Adipocyte (in vitro differentiated cells): ENCODE measurements at places on chromosomes 5 and 9.

- DNase-seq, result no peak
Measured at GRCh38 chr5:6556089-6556801, 76.6 kb downstream of the NSUN2 start.

- peak; percentile 85 for DNase-seq
Measured at GRCh38 chr9:128892221-128892921, 10.4 kb downstream of the LRRC8A start.

DNA sequence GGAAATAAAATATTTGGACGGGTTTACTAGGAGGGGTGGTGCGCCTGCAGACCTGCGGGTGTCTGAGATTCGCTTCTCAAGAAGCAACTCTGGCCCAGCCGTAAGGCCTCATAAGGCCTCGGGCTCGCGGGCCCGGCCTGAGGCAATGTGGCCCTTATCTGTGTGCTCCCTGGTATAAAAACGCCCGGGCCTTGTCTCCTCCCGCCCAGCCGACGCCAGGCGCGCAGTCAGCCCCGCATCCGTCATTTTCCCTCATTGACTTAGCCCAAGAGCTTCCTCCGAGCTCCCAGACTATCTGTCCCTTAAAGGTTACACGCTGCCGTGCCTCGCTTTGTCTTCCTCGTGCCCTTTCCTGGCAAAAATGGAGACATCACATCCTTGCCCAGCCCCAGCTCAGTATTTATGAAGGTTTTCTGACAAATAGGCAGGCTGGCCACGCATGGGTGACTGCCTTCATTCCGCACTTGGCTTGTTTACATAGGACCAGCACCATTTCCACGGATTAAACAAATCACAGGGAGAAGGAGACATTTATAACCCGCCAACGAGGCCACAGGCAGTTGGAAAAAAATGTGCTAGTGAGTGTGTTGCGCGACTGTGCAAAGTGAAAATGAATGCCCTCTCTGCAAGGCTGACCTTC is 74.5 kb upstream of the TBCA start:
- DNase-seq, result no peak

DNA sequence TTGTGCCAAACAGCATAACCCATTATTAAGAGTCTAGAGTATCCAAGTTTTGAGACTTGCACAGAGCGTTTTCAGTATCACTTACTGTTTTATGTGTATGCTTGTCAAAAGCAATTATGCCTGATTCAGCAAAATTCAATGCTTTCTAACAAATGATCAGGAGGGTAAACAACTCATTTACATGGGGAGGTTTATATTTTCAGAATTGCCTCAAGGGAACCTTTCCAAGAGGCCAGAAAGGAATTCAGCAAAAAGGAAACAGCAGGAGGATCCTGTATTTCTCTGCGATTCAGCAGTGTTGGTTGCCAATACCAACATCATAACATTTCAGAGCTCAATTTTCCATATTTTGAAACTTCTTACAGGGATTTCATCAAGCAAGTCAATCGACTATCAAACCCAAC is 69.3 kb upstream of the DAB2 start:
- peak; percentile 90 for DNase-seq

GRCh38 chr9:130897848-130898551 is 1.4 kb upstream of the QRFP start:
- no peak for DNase-seq

DNA sequence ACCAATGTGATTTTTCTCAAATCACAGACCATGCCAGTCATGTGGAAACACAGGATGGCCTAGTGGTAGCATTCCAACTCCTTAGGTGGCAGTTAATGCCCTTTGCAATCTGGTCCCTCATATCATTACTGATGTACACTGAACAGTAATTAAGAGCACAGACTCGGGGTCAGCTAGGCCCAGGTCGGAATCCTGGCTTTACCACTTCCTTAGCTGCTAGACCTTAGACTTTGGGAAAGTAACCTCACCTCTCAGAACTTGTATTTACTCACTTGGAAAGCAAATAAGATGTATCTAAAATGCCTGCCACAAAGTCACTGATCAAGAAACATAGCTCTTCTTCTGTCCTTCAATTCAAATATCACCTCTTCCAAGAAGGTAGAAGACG is 112.8 kb downstream of the MAPKAP1 start:
- no peak for DNase-seq

GRCh38 chr5:132887283-132887682 is 13.8 kb downstream of the LEAP2 start:
- DNase-seq, result no peak

DNA sequence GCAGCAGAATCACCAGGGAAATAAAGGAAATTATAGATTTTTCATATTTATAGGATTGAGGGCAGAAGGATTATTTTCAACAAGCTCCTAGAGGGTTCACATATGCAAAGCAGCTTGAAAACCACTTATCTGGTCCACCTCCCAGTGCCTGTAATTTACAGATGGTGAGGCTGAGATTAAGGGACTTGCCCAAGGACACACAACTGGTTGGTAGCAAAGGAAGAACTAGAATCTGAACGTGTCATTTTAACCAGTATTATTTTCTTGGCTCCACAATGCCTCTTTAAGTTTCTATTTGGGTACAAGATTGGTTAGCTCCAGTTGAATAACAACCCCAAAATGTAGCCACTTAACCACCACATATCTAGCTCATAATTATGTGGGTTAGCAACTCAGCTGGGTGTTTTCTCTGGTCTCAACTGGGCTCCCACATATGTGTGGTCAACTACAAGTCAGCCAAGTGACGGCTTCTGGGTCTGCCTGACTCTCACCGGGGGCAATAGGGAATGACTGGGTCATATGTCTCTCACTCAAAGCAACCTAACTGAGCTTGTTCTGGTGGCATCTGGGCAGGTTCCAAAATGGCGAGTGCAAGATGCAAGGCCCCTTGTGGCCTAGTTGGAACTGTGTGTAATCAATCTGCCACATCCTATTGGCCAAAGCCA is 127.7 kb downstream of the ZDHHC21 start:
- no peak for DNase-seq

- peak; percentile 87 for DNase-seq
Measured at GRCh38 chr9:120619751-120620655, 40.0 kb upstream of the CDK5RAP2 start.

DNA sequence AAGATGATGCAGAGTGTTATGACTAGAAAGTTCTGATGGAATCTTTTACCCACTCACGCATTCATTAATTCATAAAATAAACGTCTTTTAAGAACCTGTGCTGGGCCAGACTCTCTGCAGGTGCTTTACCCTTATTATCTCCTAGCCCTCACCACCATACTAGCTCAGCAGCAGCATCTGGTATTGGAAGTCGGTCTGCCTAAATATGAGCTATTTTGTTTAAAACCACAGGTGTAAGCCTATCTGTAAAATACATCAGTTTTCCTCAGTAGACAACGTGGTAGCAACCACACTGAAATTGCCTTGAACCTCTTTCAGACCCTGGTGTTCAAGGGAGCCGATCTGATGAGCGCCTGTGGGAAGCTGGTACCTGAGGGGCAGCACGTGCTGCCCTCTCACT is 69.4 kb downstream of the PPIC start:
- no peak for DNase-seq

GRCh38 chr5:72692651-72693442 is 123.6 kb upstream of the TNPO1 start:
- peak; percentile 62 for DNase-seq

DNA sequence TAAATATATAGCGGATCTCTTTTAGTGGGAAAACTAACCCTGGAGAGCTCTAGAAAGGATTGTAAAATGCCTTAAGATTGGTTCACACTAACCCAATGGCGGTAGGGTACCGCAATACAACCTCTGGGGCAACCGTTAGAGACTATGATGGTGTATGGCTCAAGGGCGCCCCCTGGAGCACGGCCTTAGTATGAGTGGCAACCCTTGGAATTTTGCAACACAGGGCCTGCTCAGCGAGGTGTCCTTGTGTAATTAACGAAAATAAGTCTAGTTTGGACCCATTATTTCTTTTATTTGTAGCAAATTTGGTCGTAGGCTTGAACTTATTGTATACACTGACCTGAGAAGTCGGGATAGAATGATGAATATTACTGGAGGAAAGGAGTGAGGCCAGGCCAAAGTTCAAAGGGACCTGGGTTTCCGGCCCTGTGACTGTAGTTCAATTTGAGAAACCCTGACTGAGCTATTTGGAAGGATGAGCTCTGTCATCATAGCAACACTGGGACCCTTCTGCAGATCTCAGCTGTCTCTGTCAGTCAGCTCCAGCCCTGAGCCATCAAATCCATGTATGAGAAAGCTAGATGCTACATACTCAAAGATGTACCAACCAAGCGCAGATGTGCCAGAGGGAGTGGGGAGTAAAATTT is 54.8 kb downstream of the CAMK4 start:
- DNase-seq, result peak; percentile 7

DNA sequence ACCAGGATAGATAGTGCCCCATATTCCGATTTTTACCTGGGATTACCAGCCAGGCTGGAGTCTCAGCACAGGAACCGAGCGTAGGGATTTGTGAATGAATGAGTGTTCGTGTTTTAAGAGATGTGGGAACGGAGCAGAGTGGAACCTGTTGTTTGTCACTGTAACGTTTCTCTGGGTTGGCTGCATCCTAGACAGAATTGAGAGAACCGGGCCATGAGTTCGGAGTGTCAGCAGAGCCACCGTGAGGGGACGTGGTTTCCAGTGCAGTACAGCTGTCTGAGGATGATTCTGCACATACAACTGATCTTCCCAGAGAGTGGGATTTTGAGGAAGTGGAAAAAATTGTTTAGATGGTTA is 1.2 kb downstream of the PDE8B start:
- DNase-seq, result no peak

- DNase-seq, result no peak
Measured at GRCh38 chr5:35354751-35355150, 124.5 kb upstream of the PRLR start.

- DNase-seq, result peak; percentile 1
Measured at GRCh38 chr9:24382566-24382965, 163.1 kb downstream of the IZUMO3 start.

- no peak for DNase-seq
Measured at GRCh38 chr5:118354797-118355196, 633.5 kb downstream of the DTWD2 start.

- no peak for DNase-seq
Measured at GRCh38 chr5:150035139-150035895, 34.8 kb downstream of the HMGXB3 start.
